Activated T-helper 2 cell treated with anti-CD3 and anti-CD28 coated beads, Interferon-gamma antibody, Interleukin-2, Interleukin-4, amounts not matched to agents 10 μg/mL and 5 μg/mL and 100 μg/mL, durations not matched to agents 14 hours and 24 hours and 36 hours (primary cell): ENCODE measurements at places on chromosomes 12 and 14. TPM values are rescaled to one million over a fixed set of nuclear protein-coding genes. Genes with fewer than 3 reads are reported as not detected.

Gene MBIP
- total RNA-seq = 29.3 and 29.5 TPM in 2 replicates

Gene DLST
- total RNA-seq = 102 and 103 TPM in 2 replicates

Gene MDGA2
- not detected in 2 replicates for total RNA-seq

Gene IFNG-AS1
- total RNA-seq = not detected in 2 replicates

Gene KRT73
- total RNA-seq = not detected in 2 replicates

Gene FGF6
- not detected in 2 replicates for total RNA-seq

- H3K27ac ChIP-seq = no peak overlapping the region
- DNase-seq = no peak
- H3K4me1 ChIP-seq = no peaks in the 10 kb centered on the region
- H3K27me3 ChIP-seq = peaks cover 15% of the 10 kb centered on the region
- no peak overlapping the region for H3K4me3 ChIP-seq
- H3K36me3 ChIP-seq = no peaks in the 10 kb centered on the region
Measured at GRCh38 chr12:3110578-3110977, 33.4 kb downstream of the TSPAN9 start.

DNA sequence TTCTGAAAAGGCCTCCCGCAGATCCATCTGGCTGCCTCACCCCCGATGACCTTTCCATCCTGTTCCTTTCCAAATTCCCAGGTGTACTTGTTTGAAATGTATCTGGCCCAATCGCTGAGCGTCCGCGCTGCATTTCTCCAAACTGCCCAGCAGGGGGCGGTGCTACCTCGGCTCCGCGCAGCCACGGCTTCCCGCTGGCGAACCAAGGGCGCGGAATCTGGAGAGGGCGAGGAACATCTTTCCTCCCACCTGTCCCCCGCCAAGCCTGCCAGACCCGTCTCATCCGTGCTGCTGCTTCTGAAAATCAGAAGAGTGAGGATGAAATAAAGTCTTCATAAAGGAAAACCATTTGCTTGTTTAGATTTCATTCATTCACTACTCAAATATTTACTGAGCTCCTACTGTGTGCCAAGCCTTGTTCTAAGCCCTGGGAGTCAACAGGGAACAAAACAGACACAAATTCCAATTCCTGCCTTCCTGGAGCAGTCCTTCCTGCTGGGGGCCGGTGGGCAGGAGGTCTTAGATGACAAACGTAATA, 16.8 kb upstream of the MYL2 start:
- H3K4me1 ChIP-seq = peaks cover 2% of the 10 kb centered on the region
- DNase-seq = peak; percentile 28
- no peak overlapping the region for H3K27ac ChIP-seq
- H3K36me3 ChIP-seq = no peaks in the 10 kb centered on the region
- no peak overlapping the region for H3K4me3 ChIP-seq

- no peak overlapping the region for H3K27ac ChIP-seq
- no peaks in the 10 kb centered on the region for H3K4me1 ChIP-seq
- no peak for DNase-seq
- no peaks in the 10 kb centered on the region for H3K27me3 ChIP-seq
- no peak overlapping the region for H3K4me3 ChIP-seq
Measured at GRCh38 chr12:97548931-97549330, 86.3 kb downstream of the RMST start.

DNA sequence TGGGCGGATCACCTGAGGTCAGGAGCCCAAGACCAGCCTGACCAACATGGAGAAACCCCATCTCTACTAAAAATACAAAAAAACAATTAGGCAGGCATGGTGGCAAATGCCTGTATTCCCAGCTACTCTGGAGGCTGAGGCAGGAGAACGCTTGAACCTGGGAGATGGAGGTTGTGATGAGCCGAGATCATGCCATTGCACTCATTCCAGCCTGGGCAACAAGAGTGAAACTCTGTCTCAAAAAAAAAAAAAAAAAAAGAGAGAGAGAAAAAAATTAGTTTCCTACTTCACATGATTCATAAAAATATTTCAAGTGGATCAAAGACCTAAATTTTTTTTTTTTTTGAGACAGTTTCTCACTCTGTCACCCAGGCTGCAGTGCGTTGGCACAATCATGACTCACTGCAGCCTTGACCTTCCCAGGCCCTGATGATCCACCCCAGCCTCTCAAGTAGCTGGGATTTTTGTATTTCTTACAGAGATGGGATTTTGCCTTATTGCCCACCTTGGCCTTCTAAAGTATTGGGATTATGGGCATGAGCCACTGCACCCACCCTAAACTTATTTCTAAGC, 24.9 kb downstream of the FCF1 start:
- no peaks in the 10 kb centered on the region for H3K4me1 ChIP-seq
- DNase-seq = no peak
- H3K27ac ChIP-seq = no peak overlapping the region
- H3K27me3 ChIP-seq = no peaks in the 10 kb centered on the region
- no peak overlapping the region for H3K4me3 ChIP-seq

DNA sequence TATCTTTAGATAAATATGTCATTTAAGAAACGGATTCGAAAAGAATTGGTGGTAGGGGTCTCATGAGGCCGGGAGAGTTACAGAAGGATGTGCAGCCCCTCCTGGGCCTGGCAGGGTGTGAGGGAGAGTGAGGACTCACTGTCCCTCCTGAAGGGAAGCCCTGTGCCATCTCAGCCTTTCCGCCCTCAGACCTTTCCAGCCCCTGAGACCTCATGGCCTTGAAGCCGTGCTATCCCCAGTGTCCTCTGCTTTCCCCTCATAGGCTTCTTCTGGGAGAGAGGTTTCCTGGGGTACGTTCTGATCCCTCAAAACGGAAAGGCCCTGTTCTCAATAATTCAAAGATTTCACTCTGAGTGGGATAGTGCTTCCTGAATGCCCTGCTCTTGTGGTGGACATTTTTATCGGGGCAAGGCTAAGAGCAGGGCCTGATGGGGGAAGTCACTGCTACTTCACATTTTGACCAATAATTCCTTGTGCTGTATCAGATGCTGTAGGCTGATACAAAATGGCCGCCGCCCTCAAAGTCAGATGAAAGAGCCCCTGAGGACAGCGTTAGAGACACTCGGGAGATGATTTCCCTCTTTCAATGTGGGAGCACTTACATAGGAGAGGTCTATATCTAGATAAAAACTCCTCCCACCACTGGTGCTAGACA, 1.3 kb downstream of the CD4 start:
- no peak for DNase-seq
- H3K27me3 ChIP-seq = no peaks in the 10 kb centered on the region
- peaks cover 57% of the 10 kb centered on the region for H3K36me3 ChIP-seq

DNA sequence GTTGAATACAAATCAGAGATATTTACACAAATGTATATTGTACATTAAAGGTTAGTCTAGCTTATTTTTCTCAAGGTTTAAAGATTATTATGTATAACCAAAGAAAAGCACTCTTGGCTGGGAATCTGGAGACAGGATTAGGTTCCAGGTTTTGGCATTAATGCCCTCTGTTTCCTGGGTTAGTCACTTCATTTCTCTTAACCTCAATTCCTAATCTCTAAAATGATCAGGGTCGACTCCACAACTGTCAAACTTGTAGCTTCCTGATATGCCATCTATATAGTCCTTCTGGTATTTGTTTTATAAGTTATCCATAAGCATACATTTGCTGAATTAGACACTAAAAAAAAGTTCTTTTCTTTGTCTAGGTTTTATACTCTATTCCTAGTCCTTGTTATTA, 2.6 kb downstream of the ITPR2 start:
- no peaks in the 10 kb centered on the region for H3K27me3 ChIP-seq
- peaks cover 67% of the 10 kb centered on the region for H3K4me1 ChIP-seq
- H3K36me3 ChIP-seq = peaks cover 31% of the 10 kb centered on the region
- peak overlapping the region; percentile 68 for H3K27ac ChIP-seq

DNA sequence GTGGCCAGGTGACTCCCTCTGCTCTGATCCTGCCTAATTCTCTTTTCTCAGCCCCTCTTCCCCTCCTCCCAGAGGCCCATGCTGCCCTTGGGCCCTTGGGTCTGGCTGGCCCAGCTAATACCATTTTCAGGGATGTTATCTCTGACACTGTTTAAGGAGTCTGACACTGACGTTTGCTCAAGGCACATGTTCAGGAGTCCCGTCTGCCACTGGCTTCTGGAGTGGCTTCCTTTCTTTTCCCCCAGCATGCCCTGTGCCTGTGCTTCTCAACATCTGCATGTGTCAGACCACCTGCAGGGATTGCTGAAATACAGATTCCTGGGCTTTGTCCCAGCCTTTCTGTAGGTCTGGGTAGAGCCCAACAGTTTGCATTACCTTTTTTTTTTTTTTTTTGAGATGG, 128.9 kb downstream of the BCL11B start:
- no peaks in the 10 kb centered on the region for H3K36me3 ChIP-seq
- no peak for DNase-seq
- H3K27me3 ChIP-seq = no peaks in the 10 kb centered on the region
- no peaks in the 10 kb centered on the region for H3K4me1 ChIP-seq
- H3K27ac ChIP-seq = no peak overlapping the region

GRCh38 chr12:41067941-41068645, 120.0 kb upstream of the PDZRN4 start:
- H3K27ac ChIP-seq = no peak overlapping the region
- H3K4me1 ChIP-seq = no peaks in the 10 kb centered on the region
- H3K36me3 ChIP-seq = no peaks in the 10 kb centered on the region
- DNase-seq = no peak
- H3K4me3 ChIP-seq = no peak overlapping the region

GRCh38 chr12:50219544-50219943, 52.4 kb upstream of the CERS5 start:
- H3K4me3 ChIP-seq = no peak overlapping the region
- no peak for DNase-seq
- peak overlapping the region; percentile 65 for H3K27ac ChIP-seq
- peaks cover 44% of the 10 kb centered on the region for H3K4me1 ChIP-seq

DNA sequence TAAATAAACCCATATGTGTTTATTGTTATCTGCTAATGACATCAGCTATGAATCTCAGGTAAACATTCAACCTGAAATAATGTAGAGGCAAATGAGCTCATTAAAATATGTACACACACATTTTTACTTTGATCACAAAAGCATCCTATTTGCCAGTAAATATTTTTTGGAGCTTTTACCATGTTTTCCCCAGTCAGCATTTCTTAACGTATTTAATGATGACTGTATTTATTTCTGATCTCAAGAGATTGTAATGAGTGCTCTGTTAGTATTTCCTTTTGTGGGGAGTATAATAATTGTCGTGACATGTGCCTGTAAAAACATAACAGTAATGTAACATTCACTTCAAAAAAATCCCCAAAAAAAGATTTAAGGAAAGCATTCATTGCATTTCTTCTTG, 52.1 kb downstream of the FRMD6 start:
- no peaks in the 10 kb centered on the region for H3K4me1 ChIP-seq
- H3K27ac ChIP-seq = no peak overlapping the region
- no peaks in the 10 kb centered on the region for H3K36me3 ChIP-seq
- no peak for DNase-seq
- H3K27me3 ChIP-seq = no peaks in the 10 kb centered on the region

- H3K4me1 ChIP-seq = peaks cover 18% of the 10 kb centered on the region
- no peak overlapping the region for H3K27ac ChIP-seq
- no peak for DNase-seq
- H3K36me3 ChIP-seq = peaks cover 27% of the 10 kb centered on the region
- H3K4me3 ChIP-seq = no peak overlapping the region
Measured at GRCh38 chr12:66117242-66117641, 13.3 kb downstream of the LLPH start.

GRCh38 chr14:24699052-24699451, 65.1 kb upstream of the GZMB start:
- H3K4me3 ChIP-seq = no peak overlapping the region
- peaks cover 11% of the 10 kb centered on the region for H3K4me1 ChIP-seq
- H3K36me3 ChIP-seq = no peaks in the 10 kb centered on the region
- no peaks in the 10 kb centered on the region for H3K27me3 ChIP-seq
- DNase-seq = no peak

GRCh38 chr14:64714432-64715025, 10.3 kb downstream of the PLEKHG3 start:
- peaks cover 26% of the 10 kb centered on the region for H3K27me3 ChIP-seq
- H3K27ac ChIP-seq = no peak overlapping the region
- H3K4me3 ChIP-seq = no peak overlapping the region
- peaks cover 3% of the 10 kb centered on the region for H3K36me3 ChIP-seq
- peaks cover 14% of the 10 kb centered on the region for H3K4me1 ChIP-seq
- DNase-seq = no peak

DNA sequence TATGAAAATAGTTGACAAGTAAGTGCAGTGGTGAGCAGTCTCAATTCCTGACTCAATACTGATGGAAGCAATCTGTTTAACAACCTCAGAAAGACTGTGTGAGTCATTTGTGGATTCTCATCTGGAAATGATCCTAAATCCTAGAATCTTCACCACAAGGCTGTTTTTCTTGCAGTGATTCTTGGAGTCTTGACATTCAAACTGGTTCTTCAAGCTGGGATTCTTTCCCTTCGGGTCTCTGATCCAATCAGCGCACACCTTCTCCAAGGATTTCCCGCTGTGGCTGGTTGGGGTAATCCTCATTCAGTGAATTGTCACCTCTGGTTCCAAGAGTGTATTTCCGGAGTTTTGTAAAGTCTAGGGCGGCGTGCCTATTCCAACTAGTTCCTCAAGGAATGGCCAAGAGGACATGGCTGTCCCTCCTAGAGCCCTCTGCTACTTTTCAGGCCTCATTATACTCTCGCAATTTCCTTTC, 37.7 kb upstream of the FOXJ2 start:
- H3K4me3 ChIP-seq = no peak overlapping the region
- no peak for DNase-seq
- H3K36me3 ChIP-seq = peaks cover 4% of the 10 kb centered on the region
- H3K27me3 ChIP-seq = no peaks in the 10 kb centered on the region
- H3K4me1 ChIP-seq = peaks cover 23% of the 10 kb centered on the region

GRCh38 chr14:85695300-85695699, 165.4 kb downstream of the FLRT2 start:
- no peak for DNase-seq
- no peaks in the 10 kb centered on the region for H3K4me1 ChIP-seq
- H3K36me3 ChIP-seq = no peaks in the 10 kb centered on the region
- no peaks in the 10 kb centered on the region for H3K27me3 ChIP-seq
- no peak overlapping the region for H3K4me3 ChIP-seq

- no peak overlapping the region for H3K27ac ChIP-seq
- no peak overlapping the region for H3K4me3 ChIP-seq
- H3K4me1 ChIP-seq = peaks cover 1% of the 10 kb centered on the region
- no peak for DNase-seq
- H3K36me3 ChIP-seq = no peaks in the 10 kb centered on the region
Measured at GRCh38 chr12:49534731-49535278, 4.0 kb upstream of the KCNH3 start.

DNA sequence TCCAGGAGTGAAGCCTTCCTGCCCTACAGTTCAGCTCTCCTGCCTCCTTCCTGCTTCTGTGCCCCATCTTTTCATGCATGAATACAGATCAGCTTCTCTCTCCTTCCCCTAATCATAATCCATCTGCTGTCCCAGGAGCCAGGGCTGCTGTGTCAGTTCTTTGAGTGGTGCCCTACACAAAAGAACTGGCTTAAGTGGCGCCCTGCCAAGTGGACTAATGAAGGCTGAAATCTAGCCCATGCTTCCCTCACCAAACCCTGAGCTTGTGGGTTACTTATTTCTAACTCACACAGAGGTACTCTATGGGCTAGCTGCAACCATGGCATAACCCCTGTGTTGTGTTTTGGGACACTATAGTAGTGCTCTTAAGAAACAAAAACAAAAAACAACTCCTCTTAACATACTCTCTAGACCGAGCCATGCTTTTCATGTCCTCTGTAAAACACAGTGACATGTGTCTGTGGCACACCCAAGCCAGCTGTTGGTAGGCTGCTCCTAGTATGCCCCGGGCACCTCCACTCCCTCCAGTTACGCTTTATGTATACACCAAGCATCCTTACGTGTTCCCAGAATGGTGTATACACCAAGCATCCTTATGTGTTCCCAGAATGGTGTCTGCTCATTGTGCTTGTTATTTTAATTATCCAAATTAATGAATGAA, 19.3 kb upstream of the ETV6 start:
- no peak for DNase-seq
- no peaks in the 10 kb centered on the region for H3K36me3 ChIP-seq
- no peak overlapping the region for H3K4me3 ChIP-seq
- no peaks in the 10 kb centered on the region for H3K4me1 ChIP-seq
- peaks cover 6% of the 10 kb centered on the region for H3K27me3 ChIP-seq
- no peak overlapping the region for H3K27ac ChIP-seq
